ENCODE measurements at places on chromosomes 12 and 14. TPM values are rescaled to one million over a fixed set of nuclear protein-coding genes. Genes with fewer than 3 reads are reported as not detected.

The TBX5 gene
- not detected for total RNA-seq

The GLT8D2 gene
- 0.31 TPM for total RNA-seq

The ACVRL1 gene
- not detected for total RNA-seq

The PZP gene
- not detected for total RNA-seq

The FGD6 gene
- total RNA-seq: 0.45 TPM

The ALDH2 gene
- 0.21 TPM for total RNA-seq

The NFE2 gene
- not detected for total RNA-seq

The SLCO1B1 gene
- total RNA-seq: not detected

The TMEM30B gene
- 0.47 TPM for total RNA-seq

The ERP27 gene
- 1.5 TPM for total RNA-seq

Measured in activated CD4-positive, alpha-beta T cell treated with anti-CD3 and anti-CD28 coated beads, Interleukin-2, amount 10 ng/mL, durations not matched to agents 24 days and 14 days (primary cell).